AG08395 (cell line): ENCODE measurements at places on chromosomes 6 and 20.
A peak's percentile ranks its signal among the peaks of the same experiment; 100 is the strongest.

GRCh38 chr6:100915876-100916275 is 34.7 kb upstream of the ASCC3 start:
- DNase-seq: no peak

DNA sequence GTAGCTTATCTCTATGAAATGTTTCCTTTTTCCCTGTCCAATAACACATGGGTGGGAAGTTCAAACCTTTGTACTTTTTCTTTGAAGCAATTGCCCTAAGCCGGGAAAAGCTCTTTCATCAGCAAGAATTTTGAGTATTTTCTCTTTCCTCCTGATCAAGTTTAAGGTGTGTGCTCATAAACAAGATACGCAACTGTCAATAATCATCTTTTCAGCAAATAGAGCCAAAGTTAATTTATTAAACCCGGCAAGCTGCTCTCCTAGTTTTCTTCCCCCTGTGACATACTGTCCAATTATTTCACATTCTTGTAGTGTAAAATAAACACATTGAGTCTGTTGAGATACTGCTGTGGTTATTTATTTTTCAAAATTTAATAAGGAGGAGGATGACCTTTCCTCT is 194.4 kb downstream of the EDN1 start:
- DNase-seq: no peak

DNA sequence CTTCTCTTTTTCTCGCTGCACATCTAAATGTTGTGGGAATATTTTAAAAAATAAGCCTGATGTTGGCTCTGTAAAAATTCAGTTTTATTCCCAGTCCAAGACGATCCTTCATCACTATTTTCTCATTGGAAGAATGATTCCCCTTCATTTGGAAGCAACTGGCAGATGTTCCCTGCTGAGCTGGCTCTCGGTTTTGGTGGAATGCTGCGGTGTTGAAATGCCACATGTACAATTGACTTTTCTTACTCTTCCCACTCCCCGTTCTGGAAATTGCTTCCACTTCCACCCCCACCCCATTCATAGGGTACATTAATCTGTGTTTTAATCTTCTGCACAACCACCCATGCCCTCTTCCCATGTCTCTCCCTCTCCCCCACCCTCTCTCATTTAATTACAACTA is 496.3 kb upstream of the MAP3K7 start:
- no peak for DNase-seq

- DNase-seq: peak; percentile 56
Measured at GRCh38 chr6:28258877-28259777, at the start of gene NKAPL. NKAPL (plus strand) TSS chr6:28259297; CDS start chr6:28259372, 75 bp downstream.

GRCh38 chr6:147954938-147955337 is 387.7 kb upstream of the SASH1 start:
- DNase-seq: no peak

- DNase-seq: peak; percentile 85
Measured at GRCh38 chr6:116511424-116512110, at the start of gene CALHM5. CALHM5 (plus strand) TSS chr6:116511639; CDS start chr6:116511697, 58 bp downstream.

DNA sequence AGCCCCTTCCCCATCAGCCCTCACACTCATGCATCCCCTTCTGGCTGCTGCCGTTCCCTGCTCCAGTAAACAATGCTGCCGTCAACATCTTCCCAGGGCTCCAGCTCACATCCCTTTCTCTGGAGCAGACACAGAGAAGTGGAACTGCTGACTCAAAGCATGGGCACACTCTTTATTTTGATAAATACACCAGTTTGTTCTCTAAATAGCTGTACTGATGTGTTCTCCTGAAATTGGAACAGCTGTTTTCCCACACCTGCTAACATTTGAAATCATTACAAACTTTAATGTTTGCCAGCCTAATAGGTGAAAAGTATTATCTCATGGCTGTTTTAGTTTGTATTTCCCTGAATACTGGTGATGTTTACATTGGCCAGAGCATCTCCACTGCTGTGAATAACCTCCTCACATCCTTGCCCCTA is 102.1 kb upstream of the NXT1 start:
- no peak for DNase-seq

DNA sequence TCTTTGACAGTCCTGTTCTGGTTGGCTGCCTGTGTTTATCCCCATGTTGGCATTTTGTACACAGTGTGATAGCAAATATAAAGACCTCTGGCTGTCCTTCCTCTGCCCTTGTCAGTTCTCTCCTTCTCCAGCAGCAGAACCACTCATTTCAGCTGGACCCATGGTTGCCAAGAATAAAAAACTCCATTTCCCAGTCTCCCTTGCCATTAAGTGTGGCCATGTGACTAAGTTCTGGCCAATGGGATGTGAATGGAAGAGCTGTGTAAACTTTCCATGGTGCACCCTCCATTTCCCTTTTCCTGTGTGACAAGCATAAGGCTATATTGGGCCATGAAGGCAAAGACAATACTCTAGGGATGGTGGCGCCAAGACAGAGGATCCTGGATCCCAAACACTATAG is 78.4 kb upstream of the TBC1D7 start:
- no peak for DNase-seq

DNA sequence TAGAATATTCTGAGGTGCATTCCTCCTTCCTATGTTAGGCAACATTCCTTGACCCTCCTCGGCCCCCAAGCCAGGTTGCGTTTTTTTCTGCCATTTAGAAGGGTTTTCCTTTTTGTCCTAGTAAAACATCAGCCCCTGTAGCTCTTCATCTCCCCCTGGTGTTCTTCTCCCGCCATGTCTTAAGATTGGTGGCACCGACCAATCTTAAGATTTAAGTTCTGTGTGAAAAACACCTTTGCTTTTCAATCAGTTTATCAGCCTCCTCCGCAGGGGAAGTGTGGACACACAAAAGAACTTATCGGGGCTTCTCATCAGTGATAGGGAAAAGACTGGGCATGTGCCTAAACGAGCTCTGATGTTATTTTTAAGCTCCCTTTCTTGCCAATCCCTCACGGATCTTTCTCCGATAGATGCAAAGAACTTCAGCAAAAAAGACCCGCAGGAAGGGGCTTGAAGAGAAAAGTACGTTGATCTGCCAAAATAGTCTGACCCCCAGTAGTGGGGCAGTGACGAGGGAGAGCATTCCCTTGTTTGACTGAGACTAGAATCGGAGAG is 719 bp upstream of the EDN1 start:
- peak; percentile 67 for DNase-seq

DNA sequence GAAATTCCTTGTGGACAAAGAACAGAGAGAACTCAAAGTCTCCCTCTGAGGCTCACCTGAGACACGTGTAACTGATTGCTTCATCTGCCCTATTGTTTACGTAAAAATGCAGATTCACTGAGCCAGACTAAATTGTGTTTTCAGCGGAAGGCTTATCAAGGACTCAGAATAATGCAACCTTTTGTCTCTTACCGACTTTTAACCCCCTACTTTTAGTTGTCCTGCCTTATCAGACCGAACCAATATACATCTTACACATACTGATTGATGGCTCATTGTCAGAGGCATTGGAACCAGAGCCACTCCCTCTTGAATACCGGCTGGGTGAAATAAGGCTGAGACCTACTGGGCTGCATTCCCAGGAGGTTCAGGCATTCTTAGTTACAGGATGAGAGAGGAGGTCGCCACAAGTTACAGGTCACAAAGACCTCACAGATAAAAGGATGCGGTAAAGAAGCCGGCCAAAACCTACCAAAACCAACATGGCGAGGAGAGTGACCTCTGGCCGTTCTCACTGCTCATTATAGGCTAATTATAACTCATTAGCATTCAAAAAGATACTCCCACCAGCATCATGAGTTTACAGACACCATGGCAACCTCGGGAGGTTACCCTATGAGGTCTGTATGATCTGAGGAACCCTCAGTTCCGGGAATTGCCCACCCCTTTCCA is 95.5 kb upstream of the ZNF184 start:
- DNase-seq: no peak

GRCh38 chr6:85971238-85971637 is 328.6 kb upstream of the SYNCRIP start:
- no peak for DNase-seq

DNA sequence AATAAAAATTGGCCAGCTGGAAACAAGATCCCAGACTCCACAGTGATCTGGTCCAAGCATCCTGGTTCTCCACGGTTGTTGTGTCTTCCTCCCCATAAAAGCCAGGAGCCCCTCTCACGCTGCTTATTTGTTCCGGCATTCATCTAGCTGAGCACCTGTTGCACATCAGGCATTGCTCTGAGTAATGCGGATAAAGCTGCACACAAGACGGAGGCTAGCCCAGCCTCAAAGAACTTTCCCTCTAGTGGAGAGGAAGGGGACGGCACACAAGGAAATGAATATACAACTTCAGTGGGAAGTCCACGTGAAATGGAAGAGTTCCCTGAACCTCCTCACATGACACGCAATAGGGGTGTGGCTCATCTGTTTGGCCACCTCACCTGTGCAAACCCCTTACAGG is 30.3 kb upstream of the NXT1 start:
- DNase-seq: peak; percentile 71

DNA sequence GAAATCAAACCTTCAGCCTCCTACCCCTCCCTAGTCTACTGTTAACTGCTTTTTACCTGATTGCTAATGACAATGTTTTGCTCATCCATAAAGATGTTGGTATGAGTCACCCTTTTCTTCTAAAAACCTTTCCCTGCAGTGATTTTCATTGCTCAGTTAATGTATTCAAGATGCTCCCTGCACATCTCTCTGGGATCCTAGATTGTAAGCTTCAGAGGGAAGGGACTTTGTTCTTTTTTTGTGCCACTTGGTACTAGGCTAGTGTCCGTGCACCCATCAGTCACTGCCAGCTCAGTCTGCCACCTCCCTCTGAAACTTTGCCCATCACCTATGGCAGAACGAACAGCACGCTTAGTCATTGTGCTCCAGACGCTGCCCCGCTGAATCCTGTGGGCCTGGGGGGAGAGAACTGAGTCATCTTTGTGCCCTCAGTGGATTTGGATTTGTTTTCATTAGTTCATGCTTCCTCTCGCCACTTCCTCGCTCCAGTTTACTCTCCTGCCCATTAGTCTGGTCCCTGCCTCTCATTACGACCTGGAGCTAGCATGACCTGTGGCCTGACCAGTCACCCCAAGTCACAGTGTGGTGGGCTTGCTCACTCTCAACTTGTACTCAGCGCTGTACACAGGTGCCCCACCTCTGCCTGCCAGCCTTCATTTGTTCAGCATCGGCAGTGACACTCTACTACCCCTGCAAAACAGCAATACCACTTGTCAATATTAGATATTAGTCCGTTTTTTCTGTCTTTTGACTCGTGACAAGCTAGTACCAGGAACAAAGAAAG is 78.0 kb upstream of the TMEM181 start:
- peak; percentile 78 for DNase-seq
